ENCODE measurements at places on chromosomes 1 and 21. TPM values are rescaled to one million over a fixed set of nuclear protein-coding genes. Genes with fewer than 3 reads are reported as not detected.

Gene CCDC24
- 4.4 TPM for total RNA-seq

Gene HSD3B2
- not detected for total RNA-seq

Gene VPS26C
- 47.9 TPM for total RNA-seq

Gene ST6GALNAC3
- total RNA-seq = not detected

Gene LENEP
- total RNA-seq = 0.86 TPM

Gene VHLL
- total RNA-seq = 0.29 TPM

Gene GRIK3
- total RNA-seq = not detected

Gene NKAIN1
- not detected for total RNA-seq

Gene KRTAP24-1
- not detected for total RNA-seq

Gene EDARADD
- total RNA-seq = 0.43 TPM

Gene C4BPA
- not detected for total RNA-seq
